ENCODE measurements at places on chromosomes 3 and 15. TPM values are rescaled to one million over a fixed set of nuclear protein-coding genes. Genes with fewer than 3 reads are reported as not detected.

DNA sequence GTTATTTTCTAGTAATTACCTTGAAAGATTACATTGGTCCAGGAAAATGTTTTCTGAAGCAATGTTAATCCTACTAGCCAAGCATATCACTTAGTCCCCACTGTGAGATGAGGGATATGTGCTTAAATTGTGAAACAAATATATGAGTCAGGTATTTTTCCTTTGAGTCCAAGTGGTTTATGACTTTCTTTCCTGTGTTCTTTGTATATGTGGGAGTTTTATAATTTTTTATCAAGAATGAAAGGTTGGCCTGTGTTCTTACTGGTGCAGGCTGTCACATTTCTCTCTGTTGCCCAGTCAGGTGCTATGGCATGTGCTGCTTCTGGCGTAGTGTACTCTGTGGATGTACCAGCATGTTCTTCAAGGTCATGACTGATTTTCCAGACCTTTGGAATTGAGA, 147.4 kb downstream of the CMSS1 start:
- no peak for DNase-seq

- no peak for DNase-seq
Measured at GRCh38 chr15:68187559-68187958, 17.6 kb downstream of the CALML4 start.

DNA sequence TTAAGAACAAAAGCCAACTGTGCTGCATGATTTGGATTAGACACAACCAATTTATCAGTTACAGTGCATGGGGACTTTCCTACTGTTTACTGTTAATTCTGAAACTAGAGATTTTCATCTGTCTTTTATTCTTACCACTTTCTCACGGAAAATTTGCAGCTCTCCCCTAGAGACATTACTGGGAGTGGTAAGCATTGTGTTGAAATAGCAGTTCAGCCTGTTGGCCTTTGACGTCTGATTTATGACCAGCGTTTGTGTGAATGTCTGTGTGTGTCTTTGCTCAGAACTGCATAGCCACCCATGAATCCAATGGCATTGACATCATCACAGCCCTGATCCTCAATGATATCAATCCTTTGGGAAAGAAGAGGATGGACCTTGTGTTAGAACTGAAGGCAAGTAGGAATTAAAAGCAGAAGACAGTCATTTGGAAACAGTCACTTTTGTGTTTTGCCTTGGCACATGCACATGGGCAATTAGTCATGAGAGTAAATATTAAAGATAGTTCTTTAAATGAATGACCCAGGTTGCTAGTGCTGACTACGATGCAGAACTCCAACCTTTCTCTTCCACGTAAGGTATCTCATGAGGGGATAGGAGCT, 202.2 kb upstream of the BHLHE40 start:
- no peak for DNase-seq

DNA sequence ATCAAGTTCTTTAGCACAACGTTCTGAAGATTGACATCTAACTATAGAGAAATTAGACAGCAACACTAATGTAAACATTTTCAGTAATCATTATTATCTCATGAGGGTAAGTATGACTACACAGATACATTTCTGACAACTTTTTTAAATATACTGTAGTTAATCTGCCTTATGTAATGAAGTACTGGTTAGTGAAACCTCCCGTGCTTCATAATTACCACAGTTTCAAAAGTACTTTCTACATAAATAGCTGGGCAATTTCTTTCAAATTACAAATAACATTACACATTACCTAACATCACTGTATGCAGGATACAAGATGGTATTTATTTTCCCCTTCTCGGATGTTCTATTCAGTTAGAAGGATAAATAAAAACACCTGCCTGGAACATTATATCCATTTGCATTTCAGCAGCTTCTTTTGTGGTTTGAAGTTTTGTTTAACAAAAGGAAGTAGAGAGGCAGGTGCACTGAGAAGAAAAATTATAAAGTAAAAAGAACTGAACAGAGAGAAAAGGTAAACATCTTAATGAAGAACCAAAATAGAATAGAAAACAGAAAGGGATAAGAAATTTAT, 1241.5 kb upstream of the GBE1 start:
- DNase-seq = no peak

DNA sequence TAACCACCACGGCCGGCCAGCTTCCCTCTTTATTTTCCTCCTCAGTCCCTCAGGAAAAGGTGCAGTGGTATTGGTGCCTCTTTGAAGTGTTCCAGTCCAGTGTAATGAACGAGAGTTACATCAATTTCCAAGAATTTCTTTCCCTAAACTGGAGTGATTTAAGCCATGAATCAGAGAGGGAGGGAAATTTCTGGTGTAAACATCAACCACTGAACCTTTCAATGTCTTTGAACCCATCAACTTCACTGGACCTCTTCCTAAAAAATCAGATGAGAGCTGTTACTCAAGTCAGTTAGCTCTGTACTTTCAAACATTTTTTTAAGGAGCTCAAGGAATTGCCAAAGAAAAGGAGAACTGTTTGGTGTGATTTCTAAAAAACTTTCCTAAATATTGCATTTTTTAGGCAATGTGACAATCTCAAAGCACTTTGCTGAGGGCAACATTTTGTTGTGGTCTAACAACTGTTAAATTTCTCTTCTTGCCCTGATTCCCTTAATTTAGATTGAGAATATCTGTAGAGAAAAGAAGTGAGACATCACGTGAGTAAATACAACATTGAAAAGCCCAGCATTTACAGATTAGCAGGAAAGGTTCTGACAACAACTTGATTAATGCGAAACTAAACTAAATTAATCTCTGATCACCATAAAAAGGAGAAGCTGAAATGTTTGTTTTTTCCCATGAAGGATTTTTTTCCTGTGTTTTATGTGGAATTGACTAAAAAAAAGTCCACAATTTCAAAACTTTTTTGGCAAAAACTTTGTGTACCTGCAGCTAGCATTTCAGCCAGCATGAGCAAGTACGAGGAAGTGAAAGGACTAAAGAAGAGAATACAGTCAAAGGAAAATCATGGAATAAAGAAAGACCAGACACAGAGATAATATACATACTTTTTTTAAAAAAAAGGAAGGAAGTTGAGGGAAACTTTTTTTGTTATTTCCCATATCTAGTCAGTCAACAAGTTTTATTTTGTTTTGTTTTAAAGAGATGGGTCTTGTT, 9.1 kb upstream of the DAZL start:
- DNase-seq = no peak

Gene OR5K1
- total RNA-seq = not detected

Gene EIF4E3
- 16.2 TPM for total RNA-seq

All from esophagus squamous epithelium (tissue), 5 donors.